Activated T-cell treated with anti-CD3 and anti-CD28 coated beads, Interleukin-2, amount 50 U/mL, for 72 hours (primary cell): ENCODE measurements at places on chromosomes 2 and 18.

DNA sequence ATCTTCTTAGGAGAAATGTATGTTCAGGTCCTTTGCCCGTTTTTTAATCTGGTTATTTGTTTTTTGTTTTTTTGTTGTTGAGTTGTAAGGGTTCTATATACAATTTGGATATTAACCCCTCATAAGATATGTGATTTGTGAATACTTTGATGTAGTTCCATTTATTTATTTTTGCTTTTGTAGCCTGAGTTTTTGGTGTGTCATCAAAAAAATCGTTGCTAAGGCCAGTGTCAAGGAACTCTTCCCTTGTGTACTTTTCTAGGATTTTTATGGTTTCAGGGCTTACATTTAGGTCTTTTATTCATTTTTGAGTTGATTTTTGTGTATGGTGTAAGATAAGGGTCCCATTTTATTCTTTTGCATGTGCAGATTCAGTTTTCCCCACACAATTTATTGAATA is 372.6 kb downstream of the PLCL1 start:
- DNase-seq, result no peak

- DNase-seq, result no peak
These were observed 68.1 kb downstream of the CCDC178 start for GRCh38 chr18:33372442-33372841.

DNA sequence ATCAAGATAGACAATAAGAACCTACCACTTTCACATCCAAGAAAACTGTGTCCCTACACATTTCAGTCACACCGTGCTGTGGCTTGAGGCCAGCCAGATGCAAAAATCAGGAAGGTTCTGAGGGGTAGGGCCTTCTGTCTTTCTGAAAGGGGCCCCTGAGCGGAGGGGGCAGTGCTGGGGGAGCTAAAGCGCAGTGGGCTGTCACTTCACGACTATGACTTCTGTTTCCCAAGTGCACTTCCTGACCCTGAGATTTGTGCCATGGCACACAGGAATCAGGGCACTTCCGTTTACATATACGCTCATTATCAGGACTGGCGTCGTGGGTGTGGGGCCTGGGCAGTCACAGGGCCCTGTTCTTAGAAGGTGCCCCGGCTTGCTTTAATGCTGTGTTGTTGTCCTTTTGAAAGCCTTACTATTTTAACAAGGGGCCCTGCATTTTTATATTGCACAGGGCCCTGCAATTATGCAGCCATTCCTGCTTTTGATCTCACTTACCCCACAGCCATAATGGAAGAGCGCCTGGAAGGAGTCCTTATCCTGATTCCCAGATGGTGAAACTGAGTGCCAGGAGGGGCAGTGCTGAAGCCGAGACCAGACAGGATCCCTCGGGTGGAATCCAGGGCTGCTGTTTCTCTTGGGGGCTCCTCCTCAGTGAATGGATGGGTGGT is 620 bp downstream of the NGEF start:
- DNase-seq, result no peak

DNA sequence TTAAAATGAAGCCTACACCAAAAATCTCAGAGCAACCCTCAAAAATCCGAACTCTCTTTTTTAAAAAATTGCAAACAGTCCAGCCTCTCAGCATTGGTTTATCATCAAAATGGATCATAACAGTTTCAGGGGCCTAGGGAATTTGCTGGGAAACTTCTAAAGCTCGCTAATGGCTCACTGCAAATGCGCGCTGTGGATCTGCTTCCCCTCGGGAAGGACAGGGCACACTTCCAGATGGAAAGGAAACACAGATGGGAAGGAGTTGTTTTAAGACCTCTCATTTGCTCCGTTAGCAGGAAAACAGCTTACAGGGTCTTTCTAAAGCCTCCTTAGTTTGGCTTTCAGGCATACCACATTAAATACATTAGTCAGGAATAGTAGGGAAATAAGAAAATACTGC is 27.2 kb downstream of the FECH start:
- no peak for DNase-seq

- no peak for DNase-seq
These were observed 177.1 kb downstream of the EIPR1 start for GRCh38 chr2:3200420-3200939.

GRCh38 chr2:99217929-99218501 is 37.0 kb downstream of the MRPL30 start:
- no peak for DNase-seq
